A172 (cell line): ENCODE measurements at places on chromosomes 3 and 15. TPM values are rescaled to one million over a fixed set of nuclear protein-coding genes. Genes with fewer than 3 reads are reported as not detected.

The CISH gene
- total RNA-seq, result 1.1 and 2.3 TPM in 2 replicates

The CLRN1 gene
- total RNA-seq, result not detected in 2 replicates

The ZBTB11 gene
- 22.8 and 31.4 TPM in 2 replicates for total RNA-seq

The DUOXA2 gene
- total RNA-seq, result not detected in 2 replicates

The CATSPER2 gene
- 0.47 and 0.60 TPM in 2 replicates for total RNA-seq

The KLHL25 gene
- 6.4 and 14.9 TPM in 2 replicates for total RNA-seq

The ZDHHC19 gene
- total RNA-seq, result not detected in 2 replicates

- DNase-seq, result peak; percentile 16
Measured at GRCh38 chr3:171262431-171262830, 197.8 kb downstream of the TNIK start.

- no peak for DNase-seq
Measured at GRCh38 chr15:36948982-36949381, 151.4 kb downstream of the MEIS2 start.

DNA sequence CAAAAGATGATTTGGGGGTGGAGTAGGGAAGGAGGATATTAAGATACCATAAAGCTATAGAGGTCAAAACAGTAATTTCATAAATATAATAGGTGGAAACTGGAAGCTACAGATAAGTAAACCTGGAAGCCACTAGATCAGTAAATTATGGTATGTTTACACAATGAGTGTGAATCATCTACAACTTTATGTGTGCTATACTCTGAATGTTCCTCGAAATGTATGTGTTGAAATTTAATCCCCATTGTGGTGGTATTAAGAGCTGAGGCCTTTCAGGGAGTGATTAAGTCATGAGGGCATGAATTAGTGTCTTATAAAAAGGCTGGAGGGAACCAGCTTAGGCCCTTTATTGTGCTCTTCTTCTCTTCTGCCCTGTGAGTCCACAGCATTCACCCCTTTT is 25.2 kb downstream of the EOMES start:
- no peak for DNase-seq

DNA sequence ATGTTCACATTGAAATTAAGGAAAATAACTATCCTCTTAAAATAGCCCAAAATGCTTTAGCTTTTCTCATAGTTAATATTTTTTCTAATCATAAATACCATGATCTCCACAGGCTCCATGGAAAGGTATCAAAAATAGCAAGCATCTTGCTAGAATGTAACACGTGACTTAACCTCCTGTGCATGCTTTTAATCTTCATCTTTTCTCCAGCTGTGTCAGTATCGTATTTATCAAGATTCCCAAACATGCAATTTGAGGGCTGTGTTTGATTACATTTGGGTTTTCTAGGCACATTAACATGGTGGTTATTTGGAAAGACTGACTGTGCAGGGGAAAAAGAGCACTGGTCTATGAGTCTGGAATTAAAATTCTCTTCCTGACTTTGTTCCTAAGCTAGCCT is 472.5 kb upstream of the MCTP2 start:
- DNase-seq, result no peak

DNA sequence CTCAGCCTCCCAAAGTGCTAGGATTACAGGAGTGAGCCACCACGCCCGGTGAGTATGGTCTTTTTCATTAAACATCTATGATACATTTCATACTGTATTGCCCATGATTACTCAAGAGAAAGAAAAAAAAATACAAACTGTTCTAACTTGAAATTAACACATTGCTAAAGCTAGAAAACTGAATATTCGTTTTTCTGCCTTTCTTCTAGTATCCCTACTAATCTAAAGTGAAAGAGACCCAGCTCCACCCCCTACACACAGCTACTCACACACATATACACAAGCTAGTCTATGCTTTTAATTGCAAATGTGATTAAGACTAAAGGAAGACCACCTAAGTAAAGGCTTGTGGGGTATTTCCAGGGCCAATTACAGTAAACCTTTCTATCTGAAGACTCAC is 43.1 kb downstream of the INO80 start:
- no peak for DNase-seq

DNA sequence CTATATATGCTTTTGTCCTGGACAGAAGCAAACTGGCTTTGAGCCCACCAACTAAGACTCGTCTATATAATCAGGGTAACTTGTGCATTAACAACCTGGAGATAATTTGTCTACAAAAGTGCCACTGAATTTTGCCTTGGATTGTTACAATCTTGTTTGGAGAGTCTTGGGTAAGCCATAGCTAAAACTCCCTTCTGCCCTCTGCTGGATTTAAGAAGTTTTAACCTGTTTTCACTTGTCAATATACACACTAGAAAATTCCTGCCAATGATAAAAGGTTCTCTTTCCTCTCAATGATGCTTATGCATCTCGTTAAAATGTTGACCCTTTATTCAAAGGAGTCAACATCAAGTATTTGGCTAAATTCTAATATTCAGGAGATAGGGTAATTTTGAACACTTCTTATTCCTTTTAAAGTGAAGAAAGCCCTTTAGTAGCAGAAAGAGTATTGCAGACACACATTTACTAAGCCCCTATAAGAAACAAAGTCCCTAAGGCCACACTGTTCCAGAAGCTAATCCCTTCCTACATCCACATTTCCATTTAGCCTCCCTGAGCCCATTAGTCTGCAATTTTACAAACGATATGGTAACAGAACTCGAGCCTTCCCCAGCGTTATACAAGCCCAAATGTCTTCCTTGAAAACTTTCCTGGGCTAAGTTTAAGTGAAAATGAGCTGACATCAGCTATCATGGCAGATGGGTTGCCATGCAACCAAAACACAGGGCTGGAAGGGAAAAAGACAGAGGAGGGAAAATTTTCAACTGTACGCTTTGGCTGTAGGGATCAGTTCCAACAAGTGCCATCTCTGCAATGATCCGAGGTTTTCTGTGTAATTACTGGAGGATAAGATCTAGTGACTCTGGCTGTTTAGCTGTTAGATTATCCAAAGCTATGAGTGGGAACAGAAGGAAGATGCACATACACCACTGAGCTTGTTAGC is 75.9 kb upstream of the FGF12 start:
- DNase-seq, result peak; percentile 47

DNA sequence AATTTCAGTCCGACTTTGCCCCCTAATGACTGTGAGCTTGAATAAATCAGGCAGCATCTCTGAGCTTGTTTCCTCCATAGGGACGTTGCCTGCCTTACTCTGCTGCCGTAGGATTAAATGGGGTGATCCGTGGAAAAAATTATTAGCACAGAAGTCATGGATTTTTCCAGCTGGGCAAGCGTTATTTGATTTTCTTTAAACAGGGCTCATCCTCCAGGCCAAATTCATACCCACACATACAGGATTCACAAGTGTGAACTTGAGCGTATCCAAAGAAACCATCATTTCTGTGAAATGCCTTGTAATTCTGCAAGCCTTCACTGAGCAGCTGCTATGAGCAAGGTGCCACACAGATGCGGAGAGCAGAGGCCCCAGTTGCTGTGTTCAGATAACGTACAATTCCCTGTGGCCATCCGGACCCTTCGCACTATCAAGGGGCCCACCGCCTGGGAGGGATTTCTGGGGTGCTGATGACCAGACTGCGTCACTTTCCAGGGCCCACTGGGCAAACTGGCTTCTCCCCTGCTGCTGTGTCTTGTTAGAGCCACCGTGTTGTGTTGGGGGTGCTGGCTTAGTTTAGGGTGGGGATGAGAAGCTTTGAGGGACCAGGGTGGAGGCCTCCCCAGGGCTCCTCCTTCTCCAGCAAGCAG is 61.4 kb downstream of the MGLL start:
- DNase-seq, result no peak

GRCh38 chr3:94937980-94938379 is 875.1 kb downstream of the NSUN3 start:
- no peak for DNase-seq

DNA sequence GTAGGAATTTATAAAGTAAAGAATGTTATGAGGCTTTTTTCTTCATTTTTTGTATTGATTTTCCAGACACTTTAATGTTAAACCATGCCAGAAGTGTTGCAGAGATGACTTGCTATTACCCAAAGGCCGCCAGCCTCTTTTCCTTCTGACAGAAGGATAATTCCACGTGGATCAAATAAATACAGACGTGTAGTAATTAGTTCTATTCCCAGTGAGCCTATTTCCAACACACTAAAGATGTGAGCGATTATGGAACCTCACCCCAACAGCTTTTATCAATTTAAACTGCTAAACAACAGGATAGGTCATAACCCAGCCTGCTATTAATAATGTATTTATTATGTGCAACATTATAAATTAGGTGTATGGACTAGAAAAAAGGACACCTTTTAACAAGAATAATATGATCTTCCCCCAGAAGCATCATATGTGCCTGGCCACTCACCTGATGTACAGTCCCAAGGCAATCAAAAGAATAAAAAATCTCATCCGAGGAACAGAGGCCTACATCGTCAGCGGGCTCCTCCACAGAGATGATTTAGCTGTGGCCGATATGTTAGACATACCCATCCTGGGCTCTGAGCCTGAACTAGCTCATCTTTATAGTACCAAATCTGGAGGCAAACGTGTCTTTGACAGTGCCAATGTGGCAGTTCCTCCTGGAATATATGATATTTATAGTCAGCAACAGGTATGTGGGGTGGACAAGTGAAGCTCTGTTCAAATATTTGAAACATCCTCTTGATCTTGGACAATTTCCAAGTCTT is 125.9 kb upstream of the C15orf61 start:
- no peak for DNase-seq

- peak; percentile 83 for DNase-seq
Measured at GRCh38 chr3:64143409-64144130, 81.7 kb downstream of the PRICKLE2 start.

GRCh38 chr3:113873814-113874526 is 35.4 kb downstream of the GRAMD1C start:
- no peak for DNase-seq

DNA sequence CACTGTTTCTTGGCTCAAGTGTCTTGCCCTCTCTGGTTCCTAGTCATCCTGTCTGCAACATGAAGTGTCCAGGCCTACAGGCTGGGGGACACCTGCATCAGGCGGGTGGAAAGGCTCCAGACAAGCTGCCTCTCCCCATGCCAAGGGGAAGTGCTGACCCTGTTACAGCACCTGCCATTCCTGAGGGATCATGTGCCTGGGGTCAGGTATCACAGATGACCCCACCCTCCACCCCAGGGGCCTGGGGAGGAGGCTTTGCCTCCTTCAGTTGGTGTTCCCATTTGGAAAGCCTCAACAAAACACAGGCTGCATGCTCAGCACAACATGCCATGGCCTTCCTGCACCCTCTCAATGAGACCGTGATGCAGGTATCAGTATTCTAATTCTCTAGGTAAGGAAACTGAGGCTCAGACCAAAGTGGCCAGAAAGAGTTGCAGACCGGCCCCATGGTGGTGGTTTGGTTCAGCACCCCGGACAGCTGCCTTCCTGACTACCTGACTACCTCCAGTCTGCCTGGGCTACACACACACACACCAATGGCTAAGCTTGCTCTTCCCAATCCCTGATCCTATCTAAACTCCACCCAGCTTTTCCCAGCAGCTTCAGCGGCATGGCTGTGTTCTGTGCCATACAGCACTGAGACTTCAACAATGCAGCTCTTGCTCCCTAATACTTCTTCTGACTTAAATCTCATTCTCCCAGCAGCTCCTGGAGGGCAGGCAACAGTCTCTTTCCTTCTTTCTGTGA is 69.7 kb upstream of the LINGO1 start:
- peak; percentile 43 for DNase-seq

DNA sequence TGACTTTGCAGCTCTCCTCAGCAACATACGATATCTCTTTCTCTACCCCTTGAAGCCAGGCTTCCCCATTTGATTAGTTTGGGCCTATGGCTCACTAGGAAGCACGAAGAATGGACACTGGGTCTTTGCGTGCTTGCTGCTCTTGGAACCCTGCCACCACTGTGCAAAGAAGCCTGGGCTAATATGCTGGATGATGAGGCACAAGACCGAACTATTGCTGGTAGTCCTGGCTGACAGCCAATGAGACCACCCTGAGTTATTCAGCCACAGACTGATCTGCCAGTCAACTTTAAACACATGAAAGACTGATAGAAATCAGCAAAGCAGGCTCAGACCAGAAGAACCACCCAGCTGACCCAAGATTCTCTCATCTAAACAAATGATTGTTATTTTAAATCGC is 250.3 kb downstream of the CBLB start:
- DNase-seq, result no peak

DNA sequence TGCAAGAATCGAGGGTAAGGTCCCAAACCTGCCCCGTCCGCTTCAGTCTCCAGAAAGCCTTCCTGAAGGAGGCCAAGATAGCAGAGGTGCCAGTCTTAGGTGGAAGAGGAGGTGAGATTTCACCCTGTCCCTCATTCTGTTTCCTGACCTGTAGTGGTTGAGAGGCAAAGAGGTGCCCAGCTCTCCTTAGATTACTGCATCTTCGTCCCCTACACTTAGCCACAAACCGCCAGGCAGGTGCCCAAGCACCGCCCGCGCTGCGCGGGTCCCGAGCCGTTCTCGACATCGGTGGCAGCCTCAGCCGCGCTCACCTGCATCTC is 23.8 kb upstream of the POLG start:
- DNase-seq, result no peak

GRCh38 chr3:32113981-32114545 is 7.6 kb downstream of the GPD1L start:
- DNase-seq, result no peak

DNA sequence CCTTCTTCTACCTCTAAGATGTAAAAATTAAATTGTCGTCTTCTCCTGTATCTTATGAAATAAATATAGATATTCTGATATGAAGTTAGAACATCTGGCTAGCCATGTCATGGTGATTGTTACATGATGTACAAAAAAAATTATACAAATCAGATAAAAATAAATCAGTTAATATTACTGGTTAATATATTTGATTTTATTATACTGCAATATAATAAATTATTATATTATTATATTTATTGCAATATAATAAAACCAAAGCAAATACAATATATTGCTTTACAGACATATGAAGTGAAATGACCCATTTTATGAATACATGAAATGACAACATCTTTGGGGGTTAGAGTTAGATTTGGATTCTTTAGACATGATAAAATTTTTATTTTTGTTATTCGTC is 72.3 kb upstream of the NAALADL2 start:
- DNase-seq, result no peak

GRCh38 chr3:47577583-47578118 is 1.0 kb downstream of the CSPG5 start:
- DNase-seq, result no peak

DNA sequence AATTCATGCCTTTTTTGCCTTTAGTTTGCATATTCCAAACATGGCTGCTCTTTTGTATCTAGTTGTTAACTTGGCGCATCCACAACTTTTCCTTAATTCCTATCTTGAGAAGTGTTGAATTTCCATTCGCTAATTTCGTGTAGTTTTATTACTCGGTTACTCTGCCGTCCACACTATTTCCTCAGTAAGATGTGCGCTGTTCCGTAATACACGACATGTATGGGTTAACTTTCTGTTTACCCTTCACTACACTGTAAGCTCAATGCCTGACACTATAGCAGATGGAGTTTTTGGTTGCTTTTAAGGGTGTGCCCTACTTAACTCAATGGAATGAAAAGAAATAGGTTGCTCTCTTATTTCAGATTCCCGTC is 724 bp downstream of the RPSA start:
- no peak for DNase-seq
